ENCODE measurements at places on chromosomes 4 and X.

GRCh38 chrX:108537005-108537404 is 97.4 kb downstream of the COL4A5 start:
- no peak for DNase-seq

- DNase-seq, result no peak
Observed at GRCh38 chr4:24646798-24647460, 62.6 kb upstream of the DHX15 start.

GRCh38 chrX:36861601-36862000 is 146.6 kb upstream of the FAM47C start:
- DNase-seq, result no peak

DNA sequence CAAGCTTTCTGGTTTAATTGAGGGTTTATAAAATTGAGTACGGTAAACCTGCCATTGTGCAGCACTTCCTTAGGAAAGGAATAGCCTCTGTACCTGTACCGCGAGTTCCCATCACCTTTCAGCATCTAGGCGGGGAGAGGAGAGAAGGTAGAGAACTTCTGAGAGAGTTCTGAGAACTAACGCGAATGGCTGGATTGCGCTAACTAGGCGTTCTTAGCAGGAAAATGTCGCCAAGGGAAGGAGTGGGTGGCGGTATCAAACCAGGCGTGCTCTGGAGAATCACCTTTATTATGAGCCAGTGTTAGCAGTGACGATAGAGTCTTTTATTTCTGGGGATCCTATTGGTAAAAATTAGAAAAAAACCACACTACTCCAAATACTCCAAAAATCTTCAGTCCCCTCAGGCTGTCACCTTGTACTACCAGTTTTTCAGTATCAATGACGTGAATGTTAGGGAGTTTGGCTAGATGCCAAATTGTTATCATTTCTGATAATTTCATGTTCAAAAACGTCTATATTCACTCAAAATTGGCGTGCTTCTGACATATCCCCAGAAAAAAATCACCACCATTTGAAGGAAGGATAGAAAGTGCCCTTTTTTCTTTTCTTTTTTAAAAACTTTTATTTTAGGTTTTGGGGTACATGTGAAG is 1.4 kb downstream of the UGT8 start:
- DNase-seq, result no peak

DNA sequence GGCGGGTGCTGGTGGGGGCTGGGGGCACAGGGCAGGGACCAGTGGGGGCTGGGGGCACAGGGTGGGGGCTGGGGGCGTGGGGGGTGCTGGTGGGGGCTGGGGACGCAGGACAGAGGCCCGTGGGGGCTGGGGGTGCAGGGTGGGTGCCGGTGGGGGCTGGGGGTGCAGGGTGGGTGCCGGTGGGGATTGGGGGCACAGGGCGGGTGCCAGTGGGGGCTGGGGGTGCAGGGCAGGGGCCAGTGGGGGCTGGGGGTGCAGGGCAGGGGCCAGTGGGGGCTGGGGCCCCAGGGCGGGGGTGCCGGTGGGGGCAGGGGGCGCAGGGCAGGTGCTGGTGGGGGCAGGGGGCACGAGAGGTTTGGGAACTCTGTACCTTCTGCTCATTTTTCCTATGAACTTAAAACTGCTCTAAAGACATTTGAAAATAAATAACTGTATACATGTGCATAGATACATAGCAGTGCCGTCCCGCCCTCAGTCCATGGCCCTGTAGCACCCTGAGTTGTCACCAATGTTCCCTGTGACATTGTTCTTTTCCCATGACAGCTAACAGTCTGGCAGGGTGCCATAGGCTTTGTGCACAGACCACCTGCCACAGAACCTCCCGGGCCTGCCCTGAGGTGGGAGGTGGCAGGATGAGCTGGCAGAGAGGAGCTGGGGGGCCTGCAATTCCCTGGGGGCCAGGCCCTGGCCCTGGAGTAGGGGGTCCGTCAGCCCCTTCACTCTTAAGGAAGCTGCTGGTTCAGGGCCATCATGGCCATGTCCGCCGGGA is 35.6 kb upstream of the ADRA2C start:
- no peak for DNase-seq

GRCh38 chr4:10983885-10984640 is 299.5 kb upstream of the CLNK start:
- no peak for DNase-seq

DNA sequence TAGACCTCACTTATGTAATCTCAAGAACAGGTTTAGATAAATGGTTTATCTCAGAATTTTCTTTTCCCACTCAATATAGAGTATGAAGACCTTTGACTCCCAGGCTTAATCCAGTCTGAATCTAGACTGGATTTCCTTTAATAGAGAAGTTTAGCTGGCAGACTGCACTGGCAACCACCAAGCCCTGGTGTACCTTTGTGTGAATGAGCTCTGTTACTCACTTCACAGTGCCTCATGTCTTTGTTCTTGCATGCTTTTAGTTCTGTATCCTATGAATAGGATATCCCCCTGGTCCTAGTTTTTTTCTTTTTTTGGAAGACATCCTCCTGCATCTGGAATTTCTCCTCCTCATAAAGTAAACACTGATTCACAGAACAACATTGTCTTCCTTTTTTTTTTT is 53.2 kb upstream of the MCUB start:
- no peak for DNase-seq

GRCh38 chr4:113331811-113332210 is 282.4 kb downstream of the ANK2 start:
- no peak for DNase-seq

DNA sequence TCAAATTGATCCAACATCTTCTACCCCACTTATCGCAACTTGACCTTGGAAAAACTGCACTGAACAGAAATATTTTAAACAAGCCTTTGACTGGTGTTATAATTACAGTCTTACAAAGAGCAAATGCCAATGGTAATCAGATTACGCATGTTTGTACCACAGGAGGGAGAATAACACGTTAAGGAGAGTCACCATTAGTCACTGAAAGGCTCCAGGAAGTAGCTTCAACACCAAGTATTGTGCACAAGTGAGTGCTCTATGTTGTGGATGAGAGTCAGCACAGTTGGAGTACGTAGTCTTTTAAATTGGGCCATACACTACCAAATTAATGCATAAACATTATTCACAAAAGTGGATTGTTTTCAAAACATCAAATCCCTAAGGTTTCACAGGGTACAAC is 1081.5 kb upstream of the TENM3 start:
- DNase-seq, result no peak

GRCh38 chrX:114584983-114585842 is 1.3 kb downstream of the HTR2C start:
- DNase-seq, result no peak

- no peak for DNase-seq
Observed at GRCh38 chr4:164614999-164615398, 138.9 kb upstream of the SMIM31 start.

Data from activated CD8-positive, alpha-beta memory T cell treated with anti-CD3 and anti-CD28 coated beads for 1 hour (primary cell).